ENCODE measurements at places on chromosomes 4 and X. TPM values are rescaled to one million over a fixed set of nuclear protein-coding genes. Genes with fewer than 3 reads are reported as not detected.
A peak's percentile ranks its signal among the peaks of the same experiment; 100 is the strongest.

DGKK gene
- not detected for total RNA-seq

DNA sequence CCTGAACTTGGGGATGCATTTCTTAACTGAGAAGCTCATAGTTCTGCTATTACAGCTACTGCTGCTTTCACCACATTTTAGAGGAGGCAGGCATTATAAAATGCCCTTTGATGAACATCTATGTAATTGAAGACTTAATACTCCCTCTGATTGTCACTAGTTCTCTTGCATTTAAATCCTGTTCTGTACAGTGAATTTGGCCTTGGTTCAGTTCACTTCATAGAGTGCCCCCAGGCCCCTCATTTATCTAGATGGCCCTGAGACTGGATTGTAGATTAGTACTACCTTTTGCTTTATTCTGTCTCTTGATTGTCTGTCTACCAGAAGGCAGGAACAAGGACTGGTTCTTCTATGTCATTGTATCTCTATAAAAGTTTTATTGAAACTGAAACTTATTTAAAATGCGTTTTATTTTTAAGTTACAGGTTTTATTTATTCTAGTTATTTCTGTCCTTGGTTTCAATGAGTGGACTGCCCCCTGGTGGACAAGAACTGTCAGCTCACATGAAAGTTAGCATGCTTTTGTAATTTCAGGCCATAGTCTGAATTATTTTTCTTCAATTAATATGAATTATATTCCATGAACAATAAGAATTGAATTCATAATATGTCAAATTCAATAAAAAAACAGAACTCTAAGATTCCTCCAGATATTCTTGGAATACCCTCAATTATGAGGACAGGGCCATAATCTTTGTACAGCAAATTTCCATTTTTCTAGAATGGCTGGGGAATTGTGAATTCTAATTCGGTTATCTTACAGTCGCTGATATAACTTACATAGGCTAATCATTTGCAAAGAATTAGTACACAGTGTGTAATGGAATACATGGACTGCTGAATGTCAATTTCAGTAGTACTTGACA is 47.2 kb upstream of the TMEM33 start:
- H3K27ac ChIP-seq: no peak overlapping the region
- H3K27me3 ChIP-seq: peaks cover 15% of the 10 kb centered on the region
- no peaks in the 10 kb centered on the region for H3K36me3 ChIP-seq
- no peak overlapping the region for H3K4me3 ChIP-seq

GRCh38 chr4:174053895-174054294 is 229.6 kb downstream of the FBXO8 start:
- H3K27ac ChIP-seq: no peak overlapping the region
- H3K36me3 ChIP-seq: no peaks in the 10 kb centered on the region
- H3K4me3 ChIP-seq: no peak overlapping the region

DNA sequence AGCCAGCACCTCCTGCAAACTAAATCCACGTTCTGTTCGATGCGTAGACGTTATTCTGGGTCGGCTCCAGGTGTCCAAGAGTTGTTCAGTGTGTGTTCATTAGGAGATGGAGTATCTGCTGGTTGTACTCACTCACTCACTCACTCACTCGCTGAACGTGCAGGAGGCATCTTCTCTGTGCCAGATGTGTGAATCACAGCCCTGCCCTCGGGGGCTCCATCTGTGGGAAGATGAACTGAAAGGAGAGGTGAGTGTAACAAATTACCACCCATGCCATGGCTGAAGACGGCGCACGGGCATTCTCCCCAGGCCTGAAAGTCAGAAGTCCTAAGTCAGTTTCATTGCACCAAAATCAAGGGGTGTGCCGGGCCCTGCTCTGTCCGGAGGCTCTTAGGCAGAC is 16.1 kb downstream of the NSG1 start:
- no peaks in the 10 kb centered on the region for H3K4me1 ChIP-seq
- no peaks in the 10 kb centered on the region for H3K36me3 ChIP-seq
- no peak for DNase-seq
- no peak overlapping the region for H3K27ac ChIP-seq
- H3K4me3 ChIP-seq: no peak overlapping the region

GRCh38 chrX:150364347-150365050 is 1.4 kb downstream of the MAMLD1 start:
- no peaks in the 10 kb centered on the region for H3K27me3 ChIP-seq
- H3K27ac ChIP-seq: peak overlapping the region; percentile 73
- no peaks in the 10 kb centered on the region for H3K36me3 ChIP-seq
- H3K4me3 ChIP-seq: peak overlapping the region; percentile 67

All from heart left ventricle (tissue), 16 donors.